ENCODE measurements at places on chromosomes 6 and 20.

DNA sequence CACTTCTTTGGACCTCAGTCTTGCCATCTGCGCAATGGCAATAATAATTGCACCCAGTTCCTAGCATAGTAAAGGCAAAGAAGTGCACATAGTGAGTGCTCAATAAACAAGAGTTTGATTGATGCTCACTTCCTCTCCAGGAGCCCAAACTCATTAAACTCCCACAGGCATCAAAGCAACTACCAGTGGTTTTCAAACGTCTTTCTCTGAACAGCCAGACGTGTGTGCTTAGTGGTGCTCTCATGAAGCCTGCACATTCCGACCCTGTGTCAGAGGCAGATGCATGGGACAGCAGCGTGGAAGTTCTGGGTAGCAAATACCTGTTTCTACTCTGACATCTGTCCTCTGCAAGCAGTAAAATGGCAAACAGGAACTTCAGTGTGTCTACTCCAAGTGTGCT is 146.3 kb upstream of the MAFB start:
- DNase-seq, result no peak

GRCh38 chr6:26312096-26312463 is 52.9 kb upstream of the BTN3A2 start:
- no peak for DNase-seq

DNA sequence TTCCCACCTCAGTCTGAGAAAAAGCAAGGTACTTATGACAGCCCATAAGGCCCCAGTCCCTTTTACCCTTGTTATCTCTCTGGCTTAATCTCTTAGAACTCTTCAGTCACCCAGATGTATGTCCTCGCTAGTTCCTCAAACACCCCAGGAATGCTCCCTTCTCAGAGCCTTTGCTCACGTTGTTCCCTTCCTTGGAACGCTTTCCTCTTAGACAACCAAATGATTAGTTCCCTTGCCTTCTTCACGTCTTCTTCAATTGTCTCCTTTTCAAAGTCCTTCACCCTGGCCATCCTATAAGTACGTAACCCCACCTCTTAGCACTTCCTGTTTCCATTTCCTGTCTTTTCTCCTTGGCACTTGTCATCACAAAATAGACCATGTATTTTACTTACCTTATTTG is 1.1 kb upstream of the APOBEC2 start:
- DNase-seq, result no peak

DNA sequence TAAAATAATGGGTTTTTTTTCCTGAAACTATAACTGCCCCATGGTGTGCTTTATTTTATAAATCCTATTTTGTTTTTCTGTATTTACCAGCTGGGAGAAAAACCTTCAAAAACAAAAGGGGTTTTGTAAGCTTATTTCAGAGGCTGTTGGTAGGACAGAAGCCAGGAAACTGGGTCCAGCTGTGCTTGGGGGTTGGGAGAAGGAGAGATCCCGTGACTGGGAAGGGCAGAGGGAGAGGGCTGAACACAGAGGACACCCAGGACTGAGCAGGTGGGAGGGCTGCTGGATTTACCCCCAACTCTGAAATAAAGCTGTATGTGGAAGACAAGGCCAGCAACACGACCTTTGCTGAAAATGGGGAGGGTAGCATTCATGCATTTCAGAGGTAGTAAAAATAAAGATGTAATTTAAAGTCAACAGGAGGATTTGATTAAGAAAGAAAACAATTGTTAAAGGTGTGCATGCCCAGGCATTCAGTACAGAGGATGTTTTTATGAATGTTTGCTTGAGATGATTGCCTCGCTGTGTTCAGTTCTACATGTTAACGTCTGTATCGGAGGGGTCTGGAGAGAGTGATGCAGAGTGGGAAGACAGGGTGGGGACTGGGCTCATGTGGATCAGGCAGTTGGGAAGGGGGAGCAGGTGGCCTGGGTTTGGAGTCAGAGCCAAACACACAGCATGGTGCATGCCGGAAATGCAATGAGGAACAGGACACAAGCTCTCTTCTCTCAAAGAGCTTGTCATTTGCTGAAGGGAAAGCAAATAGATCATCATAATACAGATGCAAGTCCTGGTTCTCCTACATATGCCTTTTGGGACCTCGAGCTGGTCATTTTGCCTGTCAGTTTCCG is 21.4 kb downstream of the ARFGEF3 start:
- no peak for DNase-seq

DNA sequence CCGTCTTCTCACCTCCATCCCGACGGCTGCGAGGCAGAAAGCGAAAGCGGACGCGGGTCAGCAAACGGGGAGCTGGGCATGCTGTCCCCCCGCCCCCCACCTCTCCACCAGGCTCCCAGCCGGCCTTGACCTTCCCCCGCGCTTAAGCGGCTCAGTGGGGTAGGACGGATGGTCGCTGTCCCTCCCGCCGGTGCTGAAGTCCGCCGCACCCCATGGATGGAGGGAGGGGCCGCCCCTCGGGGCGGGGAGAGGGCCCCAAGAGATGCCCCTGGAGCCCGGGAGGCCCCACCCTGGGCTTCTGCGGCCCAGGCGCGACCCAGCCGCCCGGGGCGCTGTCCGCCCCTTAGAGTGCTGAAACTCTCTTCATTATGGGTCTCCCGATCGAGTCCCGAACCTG is at the start of gene KCNB1:
TSS of gene KCNB1 (minus strand) at position 48 of the 397 bp plus-strand sequence. CDS start 188 bp downstream, outside the sequence.
- DNase-seq, result no peak

- no peak for DNase-seq
These were observed 124.2 kb upstream of the GMDS start for GRCh38 chr6:2369606-2370005.

- no peak for DNase-seq
These were observed 99.8 kb downstream of the FILIP1 start for GRCh38 chr6:75393806-75394205.

GRCh38 chr6:35024551-35025054 is 116.5 kb downstream of the TCP11 start:
- no peak for DNase-seq

DNA sequence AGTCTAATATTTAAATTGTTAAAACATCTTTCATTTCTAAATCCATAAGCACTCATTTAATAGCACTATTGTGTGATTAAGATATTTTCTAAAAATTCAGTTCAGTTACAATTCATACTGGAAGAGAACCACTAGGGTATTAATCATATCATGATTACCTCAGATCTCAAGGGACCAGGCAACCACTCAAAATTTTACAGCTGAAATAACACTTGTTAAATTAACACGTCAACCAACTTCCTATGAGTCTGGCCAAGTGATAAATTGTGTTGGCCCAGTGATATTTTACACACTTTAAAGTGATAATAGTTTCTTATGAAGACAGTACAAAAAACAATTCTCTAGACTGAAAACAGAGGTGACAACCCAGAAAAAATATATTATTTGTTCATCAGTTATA is 869.0 kb upstream of the ADGRB3 start:
- no peak for DNase-seq

DNA sequence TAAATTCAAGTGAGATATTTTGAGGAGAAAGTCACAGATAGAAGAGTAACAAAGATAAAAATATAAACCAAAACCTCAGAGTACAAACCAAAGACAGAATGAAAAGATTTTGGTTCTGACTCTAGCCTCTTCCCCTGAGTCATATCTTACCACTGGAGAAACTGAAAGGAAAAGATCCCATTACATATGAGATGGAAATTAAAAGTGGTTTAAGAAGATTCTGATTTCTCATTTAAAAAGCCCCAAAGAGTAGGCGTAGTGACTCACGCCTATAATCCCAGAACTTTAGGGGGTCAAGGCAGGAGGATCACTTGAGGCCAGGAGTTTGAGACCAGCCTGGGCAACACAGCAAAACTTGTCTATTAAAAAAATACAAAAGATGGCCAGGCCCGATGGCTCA is 30.6 kb downstream of the SPINT4 start:
- DNase-seq, result peak; percentile 13

- no peak for DNase-seq
These were observed 196.2 kb downstream of the SAMD5 start for GRCh38 chr6:147704691-147705090.

- DNase-seq, result no peak
These were observed 1.4 kb downstream of the C6orf15 start for GRCh38 chr6:31110825-31111582.

DNA sequence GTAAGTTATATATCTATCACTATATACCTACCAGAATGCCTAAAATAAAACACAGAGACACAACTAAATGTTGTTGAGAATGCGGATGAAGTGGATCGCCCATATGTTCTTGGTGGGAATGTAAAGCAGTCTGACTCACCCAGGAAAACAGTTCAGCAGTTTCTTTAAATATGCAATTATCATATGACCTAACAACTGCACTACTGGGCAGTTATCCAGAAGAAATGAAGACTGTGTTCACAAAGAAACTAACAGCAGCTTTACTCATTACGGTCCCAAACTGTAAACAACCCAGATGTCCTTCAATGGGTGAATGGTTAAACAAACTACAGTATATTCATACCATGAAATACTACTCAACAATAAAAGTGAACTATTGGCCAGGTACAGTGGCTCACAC is 14.3 kb upstream of the ZC3H12D start:
- no peak for DNase-seq

DNA sequence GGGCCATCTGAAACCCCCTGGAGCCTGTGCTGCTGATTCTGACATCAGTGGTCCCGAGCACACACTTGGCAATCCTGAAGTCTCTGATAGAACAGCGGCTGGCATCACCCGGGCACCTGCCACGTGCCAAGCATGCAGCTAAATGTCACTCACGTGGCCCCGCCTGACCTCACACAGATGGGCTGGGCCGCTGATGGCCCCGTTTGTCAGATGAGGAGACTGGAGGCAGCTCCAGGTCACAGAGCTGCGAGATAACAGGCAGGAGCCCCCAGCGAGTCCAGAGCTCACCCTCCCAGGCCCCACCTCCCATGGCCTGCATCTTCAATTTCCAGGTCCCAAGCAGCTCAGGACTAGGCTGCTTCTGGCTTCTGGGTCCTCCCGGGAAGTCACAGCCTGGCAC is 67.2 kb downstream of the YTHDF1 start:
- DNase-seq, result no peak

DNA sequence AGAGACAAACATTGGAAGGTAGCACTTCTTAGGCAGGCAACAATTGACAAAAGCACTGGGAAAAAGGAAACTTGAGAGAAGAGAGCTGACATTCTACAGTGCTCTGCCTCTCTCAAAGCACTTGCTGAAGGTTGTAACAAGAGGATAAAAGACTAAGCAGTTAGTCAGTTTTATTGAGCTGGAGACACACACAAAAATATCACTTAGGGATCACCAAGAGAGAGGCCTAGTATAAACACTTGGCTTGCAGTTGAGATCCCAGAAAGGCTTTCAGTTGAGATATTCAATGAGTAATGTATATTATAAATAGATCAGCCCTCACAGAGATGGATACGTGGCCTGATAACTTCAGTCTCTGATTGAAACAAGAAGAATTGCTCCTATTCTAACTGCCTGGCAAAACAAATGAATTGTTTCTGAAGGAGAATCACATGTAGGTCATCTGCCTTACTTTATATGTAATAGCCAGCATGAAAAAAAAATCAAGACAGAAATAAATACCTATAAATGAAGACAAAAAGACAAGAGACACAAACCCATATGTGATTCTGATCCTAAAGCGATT is 747.2 kb upstream of the MAN1A1 start:
- no peak for DNase-seq

- DNase-seq, result no peak
These were observed 37.5 kb upstream of the HAO1 start for GRCh38 chr20:7977709-7978108.

DNA sequence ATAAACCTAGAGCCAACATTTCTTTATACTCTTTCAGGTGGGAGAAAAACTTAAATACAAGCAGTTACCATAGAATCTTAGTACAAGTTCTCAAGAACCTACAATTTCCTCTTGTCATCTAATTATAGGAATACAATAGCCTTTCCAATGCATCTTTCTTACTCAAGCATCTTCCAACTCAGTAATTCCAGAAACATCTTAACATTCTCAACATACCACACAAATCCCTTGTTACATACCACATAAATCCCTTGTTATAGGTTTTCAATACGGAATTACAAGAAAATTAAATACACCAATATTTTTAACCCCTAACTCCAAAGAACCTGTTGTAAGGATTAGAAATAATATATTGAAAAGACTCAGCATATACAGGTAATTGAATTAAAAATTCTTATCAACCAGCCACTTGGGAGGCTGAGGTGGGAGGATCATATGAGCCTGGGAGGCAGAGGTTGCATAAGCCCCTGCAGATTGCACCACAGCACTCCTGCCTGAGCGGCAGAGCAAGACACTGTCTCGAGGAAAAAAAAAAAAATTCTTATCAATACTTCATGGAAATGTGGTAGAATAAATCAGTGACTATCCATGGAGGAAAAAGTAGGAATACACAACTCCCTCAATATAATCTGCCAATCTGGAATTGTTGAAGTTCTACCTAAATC is 127.5 kb upstream of the CCDC28A start:
- no peak for DNase-seq

DNA sequence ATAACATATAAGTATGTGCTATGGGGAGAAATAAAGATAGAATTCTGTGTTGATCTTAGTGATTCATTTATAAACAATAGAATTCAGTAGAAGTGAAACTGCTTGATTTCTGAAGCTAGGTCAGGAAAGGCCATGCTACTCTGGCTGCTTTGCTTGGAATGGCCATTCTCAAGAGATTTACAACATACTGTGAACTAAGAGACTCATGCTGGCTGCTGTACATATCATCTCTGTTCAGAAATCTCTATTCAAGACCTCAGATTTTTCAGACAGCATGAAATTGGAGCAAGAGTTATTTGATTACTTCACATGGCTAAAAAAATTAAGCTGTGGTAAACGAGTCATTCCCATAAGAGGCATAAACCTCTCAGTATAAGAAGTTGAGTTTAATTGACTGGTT is 662.6 kb downstream of the BCKDHB start:
- DNase-seq, result no peak

GRCh38 chr6:146545581-146545980 is 1.9 kb downstream of the RAB32 start:
- DNase-seq, result no peak

DNA sequence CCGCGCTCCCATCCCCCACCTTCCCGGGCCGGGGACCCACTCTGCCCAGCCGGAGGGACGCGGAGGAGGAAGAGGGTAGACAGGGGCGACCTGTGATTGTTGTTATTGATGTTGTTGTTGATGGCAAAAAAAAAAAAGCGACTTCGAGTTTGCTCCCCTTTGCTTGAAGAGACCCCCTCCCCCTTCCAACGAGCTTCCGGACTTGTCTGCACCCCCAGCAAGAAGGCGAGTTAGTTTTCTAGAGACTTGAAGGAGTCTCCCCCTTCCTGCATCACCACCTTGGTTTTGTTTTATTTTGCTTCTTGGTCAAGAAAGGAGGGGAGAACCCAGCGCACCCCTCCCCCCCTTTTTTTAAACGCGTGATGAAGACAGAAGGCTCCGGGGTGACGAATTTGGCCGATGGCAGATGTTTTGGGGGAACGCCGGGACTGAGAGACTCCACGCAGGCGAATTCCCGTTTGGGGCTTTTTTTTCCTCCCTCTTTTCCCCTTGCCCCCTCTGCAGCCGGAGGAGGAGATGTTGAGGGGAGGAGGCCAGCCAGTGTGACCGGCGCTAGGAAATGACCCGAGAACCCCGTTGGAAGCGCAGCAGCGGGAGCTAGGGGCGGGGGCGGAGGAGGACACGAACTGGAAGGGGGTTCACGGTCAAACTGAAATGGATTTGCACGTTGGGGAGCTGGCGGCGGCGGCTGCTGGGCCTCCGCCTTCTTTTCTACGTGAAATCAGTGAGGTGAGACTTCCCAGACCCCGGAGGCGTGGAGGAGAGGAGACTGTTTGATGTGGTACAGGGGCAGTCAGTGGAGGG is 2.8 kb downstream of the SOX4 start:
- DNase-seq, result no peak
